HT1080 (cell line): ENCODE measurements at places on chromosomes 7 and 10. TPM values are rescaled to one million over a fixed set of nuclear protein-coding genes. Genes with fewer than 3 reads are reported as not detected.

Gene BAG3
- 30.5 and 46.2 TPM in 2 replicates for total RNA-seq

Gene KIF20B
- 20.3 and 20.8 TPM in 2 replicates for total RNA-seq

Gene MRC1
- 0.03 TPM in 1 of 2 replicates, not detected in the other for total RNA-seq

Gene KLF6
- total RNA-seq: 59.7 and 93.0 TPM in 2 replicates

Gene NKX1-2
- total RNA-seq: 0.05 TPM in 1 of 2 replicates, not detected in the other

Gene VSTM4
- total RNA-seq: 2.2 and 2.7 TPM in 2 replicates

Gene MALRD1
- total RNA-seq: not detected in 2 replicates

Gene PRKAG2
- total RNA-seq: 14.3 and 18.9 TPM in 2 replicates

Gene C10orf53
- total RNA-seq: not detected in 2 replicates

Gene MOGAT3
- total RNA-seq: 0.21 TPM in 1 of 2 replicates, not detected in the other

Gene GOLGA7B
- 0.33 and 0.39 TPM in 2 replicates for total RNA-seq

Gene KCNIP2
- total RNA-seq: 1.2 TPM in 1 of 2 replicates, not detected in the other

Gene HMX3
- not detected in 2 replicates for total RNA-seq

Gene GIMAP4
- not detected in 2 replicates for total RNA-seq

- peak; percentile 29 for DNase-seq
Observed at GRCh38 chr7:36896956-36897590, 172.8 kb upstream of the AOAH start.

- DNase-seq: no peak
Observed at GRCh38 chr10:78549140-78549935, 515.7 kb downstream of the RPS24 start.

- DNase-seq: no peak
Observed at GRCh38 chr10:105210546-105210945, 569.5 kb downstream of the SORCS3 start.

DNA sequence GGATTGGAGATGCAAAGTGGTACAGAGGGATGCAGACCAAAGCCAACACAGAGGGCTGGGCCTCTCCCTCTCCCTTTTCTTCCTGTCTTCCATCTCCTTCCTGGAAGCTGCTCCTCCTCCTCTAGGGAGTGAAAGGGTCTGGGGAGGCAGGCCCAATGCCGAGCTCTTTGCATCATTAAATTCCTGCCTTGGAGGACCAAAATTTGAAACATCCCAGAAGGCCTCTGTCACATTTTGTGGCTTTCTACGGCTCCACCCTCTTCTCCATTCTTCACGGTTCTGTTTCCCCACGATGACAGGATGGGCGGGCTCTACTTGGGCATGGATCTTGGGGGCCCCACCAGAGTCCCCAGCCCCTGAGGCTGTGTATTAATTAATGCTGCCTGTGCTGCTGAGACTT lies 76.4 kb downstream of the NEURL1 start:
- no peak for DNase-seq

DNA sequence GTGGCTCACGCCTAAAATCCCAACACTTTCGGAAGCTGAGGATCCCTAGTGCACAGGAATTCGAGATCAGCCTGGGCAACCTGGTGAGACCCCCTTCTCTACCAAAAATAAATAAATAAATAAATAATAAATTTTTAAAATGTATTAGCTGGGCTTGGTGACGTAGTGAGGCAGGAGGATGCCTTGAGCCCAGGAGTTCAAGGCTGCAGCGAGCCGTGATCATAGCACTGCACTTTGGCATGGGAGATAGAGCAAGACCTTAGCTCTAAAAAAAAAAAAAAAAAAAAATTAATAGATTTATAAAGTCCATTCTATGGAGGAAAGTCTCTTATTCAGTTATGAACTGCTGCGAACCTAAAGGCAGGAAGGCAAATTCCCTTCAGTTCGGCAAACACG lies 1.1 kb upstream of the PTPN12 start:
- DNase-seq: no peak

DNA sequence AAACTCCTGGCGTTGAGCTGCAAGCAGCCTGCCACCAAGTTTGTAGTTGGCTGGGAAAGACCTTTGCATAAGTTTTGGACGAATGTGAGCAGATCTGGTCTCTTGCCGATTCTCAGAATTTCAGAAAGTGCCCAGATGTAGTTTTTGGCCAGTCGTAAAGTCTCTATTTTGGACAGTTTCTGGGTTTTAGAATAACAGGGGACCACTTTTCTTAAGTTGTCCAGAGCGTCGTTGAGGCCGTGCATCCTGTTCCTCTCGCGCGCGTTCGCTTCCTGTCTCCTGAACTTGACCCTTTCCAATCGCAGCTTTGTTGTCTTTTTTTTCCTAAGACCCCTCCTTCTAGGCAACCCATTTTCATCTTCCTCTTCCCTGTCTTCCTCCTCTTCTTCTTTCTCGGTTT lies 1.8 kb downstream of the NEUROD6 start:
- DNase-seq: no peak

DNA sequence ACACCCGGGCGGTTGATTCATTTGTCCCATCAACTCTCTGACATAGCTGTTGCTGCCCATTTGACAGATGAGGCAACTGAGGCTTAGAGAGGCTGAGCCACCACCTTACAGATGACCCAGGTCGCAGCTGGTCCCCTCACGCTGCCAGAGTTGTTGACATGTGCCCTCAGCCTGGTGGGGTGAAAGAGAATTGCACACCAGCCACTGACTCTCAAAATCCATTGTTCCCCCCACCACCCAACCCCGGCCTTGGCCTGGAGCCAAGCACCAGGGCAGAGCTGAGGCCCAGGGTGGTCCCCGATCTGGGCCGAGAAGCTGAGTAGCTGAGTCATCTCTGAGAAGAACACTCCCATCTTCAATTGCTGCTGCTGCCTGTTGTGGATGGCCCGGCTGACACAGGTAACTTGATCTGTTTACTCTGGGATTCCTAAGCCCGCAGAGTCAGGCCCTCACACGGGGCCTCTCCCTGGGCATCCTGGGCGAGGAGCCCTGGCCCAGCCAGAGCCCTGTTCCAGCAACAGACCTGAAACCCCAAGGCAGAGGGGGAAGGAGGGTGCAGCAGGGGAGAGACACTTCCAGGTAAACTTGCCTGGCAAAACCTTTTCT lies 27.5 kb downstream of the PVRIG start:
- DNase-seq: peak; percentile 91

DNA sequence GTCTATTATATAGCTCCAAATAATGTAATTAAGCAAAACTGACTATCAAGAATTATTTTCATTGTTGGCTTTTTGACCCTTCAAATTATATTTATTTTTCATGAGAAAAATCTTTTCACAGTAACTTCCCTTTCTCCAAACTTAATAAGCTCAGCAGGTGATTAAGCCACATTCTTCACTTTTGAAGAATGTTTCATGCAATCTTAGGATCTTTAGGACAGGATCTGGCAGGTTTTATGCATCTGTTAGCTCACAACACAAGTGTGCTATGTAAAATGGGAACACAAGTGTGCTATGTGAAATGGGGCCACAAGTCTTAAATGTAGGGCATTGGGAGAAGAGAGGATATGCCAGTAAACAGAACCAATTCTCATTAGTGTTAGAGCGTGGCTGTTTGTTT lies 26.3 kb downstream of the BCAP29 start:
- no peak for DNase-seq

- peak; percentile 92 for DNase-seq
Observed at GRCh38 chr10:77405771-77406241, 231.8 kb downstream of the KCNMA1 start.

DNA sequence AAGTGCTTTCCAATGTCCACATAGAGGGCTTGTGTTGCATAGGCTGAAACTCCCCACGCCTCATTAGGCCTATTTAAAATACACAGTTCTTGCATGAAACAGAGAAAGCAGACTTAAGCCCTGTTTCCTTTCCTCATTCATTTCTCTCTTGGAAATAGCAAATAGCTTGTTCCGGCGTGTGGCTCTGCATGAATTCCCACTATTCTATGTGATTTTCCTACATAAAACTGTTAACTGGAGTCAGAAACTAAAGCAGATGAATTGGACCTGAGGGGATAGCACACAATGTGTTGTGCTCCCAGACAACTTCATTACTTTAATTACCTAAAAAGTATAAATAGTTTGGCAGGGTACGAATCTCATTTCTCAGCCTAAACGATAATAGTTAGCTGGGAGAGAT lies 981.5 kb downstream of the SORCS1 start:
- no peak for DNase-seq

DNA sequence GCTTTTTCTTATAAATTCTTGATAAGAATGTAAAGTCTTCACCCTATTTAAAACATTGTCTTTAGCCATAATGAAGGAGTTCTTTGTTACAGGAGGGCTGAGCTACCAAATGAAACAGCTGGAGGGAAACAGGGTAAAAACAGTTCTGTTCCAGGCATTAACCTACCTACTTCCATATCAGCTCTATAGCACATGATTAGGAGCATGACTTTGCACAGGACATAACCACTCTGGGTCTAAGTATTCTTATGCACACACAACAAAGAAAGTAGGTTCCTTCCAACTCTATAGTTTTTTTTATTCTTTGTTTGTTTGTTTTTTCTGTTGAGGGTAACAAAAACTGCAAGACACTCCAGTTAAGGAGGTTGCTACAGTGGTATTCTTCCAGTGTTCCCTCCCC lies 52.7 kb downstream of the SCIN start:
- no peak for DNase-seq

DNA sequence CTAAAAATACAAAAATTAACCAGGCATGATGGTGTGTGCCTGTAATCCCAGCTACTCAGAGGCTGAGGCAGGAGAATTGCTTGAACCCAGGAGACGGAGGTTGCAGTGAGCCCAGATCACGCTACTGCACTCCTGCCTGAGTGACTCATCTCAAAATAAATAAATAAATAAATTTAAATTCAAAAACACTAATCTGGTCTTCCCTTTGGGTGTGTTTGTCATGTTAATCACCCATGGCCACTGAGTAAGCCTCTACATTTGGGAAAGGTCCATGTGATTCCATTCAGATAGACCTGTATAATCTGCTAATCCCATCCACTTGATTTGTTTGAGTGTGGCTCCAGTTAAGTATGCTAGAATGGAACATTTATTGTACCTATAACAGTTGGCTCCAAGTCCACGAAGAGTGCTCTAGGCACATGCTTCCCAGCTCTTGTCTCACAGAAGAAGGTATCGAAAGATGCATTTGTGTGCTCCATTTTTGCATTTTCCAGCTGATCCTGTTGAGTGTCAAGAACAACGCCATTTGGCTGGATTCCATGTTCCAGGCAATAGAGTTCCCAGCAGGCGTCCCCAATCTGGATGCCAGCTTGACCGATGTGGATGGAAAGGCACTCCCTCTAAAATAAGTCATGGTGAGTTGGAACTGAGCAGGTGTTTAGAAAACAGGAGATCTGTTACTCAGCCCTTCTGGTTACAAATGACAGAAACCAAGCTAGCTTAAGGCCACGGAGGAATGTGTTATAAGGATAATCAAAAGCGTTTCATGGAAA lies 4.0 kb downstream of the TUBAL3 start:
- DNase-seq: no peak

DNA sequence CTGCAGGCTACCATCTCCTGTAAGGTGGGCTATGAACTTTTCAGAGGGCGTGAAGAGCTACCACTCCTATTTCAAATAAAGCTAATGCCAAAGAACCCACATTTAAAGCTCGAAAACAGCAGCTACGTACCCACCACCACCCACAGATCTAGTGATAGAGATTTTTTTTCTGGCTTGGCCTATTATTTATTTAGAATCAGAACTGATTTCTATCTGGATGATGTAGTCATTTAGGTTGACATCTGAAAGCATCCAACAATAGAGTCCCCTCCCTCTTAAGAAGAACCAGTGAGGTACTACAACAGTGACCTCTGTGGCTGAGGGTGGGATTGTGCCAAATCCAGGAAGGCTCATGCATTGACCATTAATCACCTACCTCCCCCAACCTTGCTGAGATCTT lies 113.8 kb upstream of the ADO start:
- peak; percentile 14 for DNase-seq

DNA sequence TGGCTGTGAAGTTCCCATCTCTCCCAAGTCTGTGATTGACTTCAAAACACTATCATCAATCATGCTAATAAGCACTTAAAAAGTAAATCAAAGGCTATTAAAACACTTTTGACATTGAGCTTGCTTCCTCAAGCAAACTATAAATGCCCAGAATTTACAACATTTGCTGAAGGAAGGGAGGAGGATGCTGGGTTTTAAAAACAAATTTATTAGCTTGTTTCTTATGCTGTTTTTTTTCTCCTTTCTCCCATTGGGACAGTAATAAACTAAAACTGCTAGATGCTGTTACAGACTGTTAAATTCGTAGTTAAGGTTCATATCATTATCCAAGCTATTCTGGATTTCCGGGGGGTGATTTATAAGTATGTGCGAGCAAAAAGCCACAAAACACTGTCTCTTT lies 250.5 kb downstream of the SORCS1 start:
- DNase-seq: no peak

DNA sequence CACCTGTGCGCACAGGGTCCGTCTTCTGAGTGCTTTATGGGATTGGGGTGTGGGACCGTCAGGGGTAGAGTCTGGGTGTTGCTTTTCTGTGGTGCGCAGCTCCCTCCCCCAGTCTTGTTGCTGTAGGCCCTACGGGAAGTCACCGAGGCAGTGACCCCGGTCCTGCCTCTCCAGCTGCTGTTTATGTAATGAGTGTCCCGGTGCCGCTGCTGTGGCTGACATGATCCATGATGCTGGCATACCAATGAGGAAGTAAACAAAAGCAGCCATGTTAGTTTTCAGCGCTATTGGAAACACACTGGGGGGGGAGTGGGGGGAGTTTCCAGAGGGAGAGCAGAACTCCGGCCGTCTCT lies 1.1 kb downstream of the TRIM8 start:
- DNase-seq: peak; percentile 62

GRCh38 chr7:38694326-38694725 lies 63.2 kb upstream of the AMPH start:
- DNase-seq: no peak

DNA sequence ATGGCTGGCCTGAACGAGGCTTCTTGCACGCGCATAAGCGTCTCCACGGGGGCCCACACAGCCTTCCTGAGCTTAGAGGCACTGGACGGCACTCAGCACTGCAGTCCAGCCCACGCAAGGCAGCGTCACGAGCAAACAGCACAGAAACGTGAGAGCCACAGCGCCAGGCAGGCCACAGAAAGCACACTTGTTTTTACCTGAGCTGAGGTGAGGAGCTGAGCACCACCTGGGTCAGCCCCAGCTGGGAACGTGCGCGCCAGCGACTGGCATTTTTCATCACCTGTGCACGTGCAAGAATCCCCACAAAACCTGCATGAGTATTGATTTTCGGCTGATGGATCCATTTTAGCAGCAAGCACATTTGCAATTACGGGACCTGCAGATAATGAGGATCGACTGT lies 26.7 kb downstream of the IQCE start:
- no peak for DNase-seq
